ENCODE measurements at places on chromosomes 11 and 22. TPM values are rescaled to one million over a fixed set of nuclear protein-coding genes. Genes with fewer than 3 reads are reported as not detected.

Gene TMPRSS6
- total RNA-seq: not detected

Gene DEUP1
- total RNA-seq: not detected

Gene SMC1B
- total RNA-seq: not detected

Gene LMNTD2
- total RNA-seq: 1.9 TPM

Gene CASP5
- not detected for total RNA-seq

Gene PACSIN2
- 69.5 TPM for total RNA-seq

Gene WNT11
- total RNA-seq: not detected

Gene GALR3
- 0.33 TPM for total RNA-seq

Gene SLC22A6
- not detected for total RNA-seq

Gene GGTLC2
- total RNA-seq: not detected

Gene MICAL3
- total RNA-seq: 34.0 TPM

Gene LIN7C
- total RNA-seq: 52.3 TPM

Gene OR52H1
- 0.65 TPM for total RNA-seq

Gene PGA4
- total RNA-seq: not detected

Data from vein endothelial cell (primary cell).